Stimulated activated CD4-positive, alpha-beta T cell treated with anti-CD3 and anti-CD28 coated beads, Interleukin-4, amount 100 ng/mL, for 1 hour (primary cell): ENCODE measurements at places on chromosomes 5 and 9.

DNA sequence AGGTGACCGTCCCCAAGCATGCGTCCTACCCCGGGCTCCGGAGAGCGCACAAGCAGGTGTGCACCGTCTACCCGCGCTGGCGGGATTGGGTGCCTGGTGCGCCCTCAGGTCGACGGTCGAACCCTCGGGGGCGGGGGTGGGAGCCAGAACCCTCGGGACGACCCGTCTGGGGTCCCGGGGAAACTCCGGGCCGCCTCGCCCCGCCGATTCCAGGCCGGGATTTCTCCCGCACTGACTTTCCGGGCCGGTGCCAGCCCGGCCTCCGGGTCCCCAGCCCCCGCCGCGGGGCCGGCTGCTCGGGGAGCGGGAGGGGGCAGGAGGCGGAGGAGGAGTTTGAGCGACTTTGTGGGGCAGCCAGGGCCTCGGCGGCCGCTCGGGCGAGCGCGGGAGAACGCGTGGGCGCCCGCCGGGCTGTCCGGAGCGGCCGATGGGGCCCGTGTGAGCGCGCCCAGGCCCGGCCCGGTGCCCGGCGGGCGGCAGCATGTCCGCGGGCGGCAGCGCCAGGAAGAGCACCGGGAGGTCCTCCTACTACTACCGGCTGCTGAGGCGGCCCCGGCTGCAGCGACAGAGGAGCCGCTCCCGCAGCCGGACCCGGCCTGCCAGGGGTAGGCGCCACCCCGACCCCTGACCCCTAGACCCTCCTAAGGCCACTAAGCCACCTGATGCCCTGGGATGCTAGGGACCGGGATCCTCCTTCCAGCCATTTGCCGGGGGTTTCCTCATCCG, at the start of gene DAB2IP:
Gene DAB2IP, plus strand, starts transcription at position 340 of the 726 bp plus-strand sequence. Its CDS starts 142 bp downstream, at position 482.
- DNase-seq: no peak

DNA sequence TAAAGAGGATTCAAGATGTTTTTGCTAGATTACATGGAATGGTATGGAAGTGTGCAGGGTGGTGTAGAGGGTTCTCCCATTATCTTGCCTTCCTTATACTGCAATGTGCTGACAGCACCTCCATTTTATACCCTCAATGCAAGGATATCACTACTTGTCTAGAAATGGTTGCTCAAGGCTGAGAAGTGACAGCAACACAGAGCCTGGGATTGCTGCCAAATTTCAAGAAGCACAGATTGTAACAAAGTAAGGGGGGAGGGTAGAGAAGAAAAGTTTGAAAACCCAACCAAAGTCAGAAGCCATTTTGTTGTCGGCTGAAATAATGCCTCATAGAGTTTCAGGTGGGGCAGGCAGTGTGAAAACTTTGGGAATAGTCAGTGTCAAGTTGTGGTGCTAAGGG, 29.8 kb downstream of the PCDHAC2 start:
- DNase-seq: no peak

GRCh38 chr9:94156348-94157049, 72.2 kb downstream of the PTPDC1 start:
- no peak for DNase-seq

DNA sequence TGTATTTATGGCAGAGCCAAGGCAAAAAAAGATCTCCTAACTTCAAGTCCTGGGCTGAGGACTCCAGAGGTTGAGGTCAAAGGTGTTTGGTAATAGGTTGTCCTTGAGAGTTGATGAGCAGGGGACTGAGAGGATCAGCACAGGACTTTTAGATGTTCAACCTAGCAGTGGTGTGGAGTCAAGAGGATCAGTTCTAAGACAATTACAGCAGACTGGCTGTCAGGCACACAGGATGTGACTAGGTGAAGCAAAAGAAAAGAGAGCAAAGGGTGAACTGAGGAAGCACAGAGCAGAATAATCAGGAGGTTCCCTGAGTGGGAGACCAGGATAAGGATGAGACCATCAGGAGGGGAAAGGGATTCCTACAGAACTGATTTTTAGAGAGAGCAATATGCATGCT, 10.9 kb downstream of the GZMA start:
- no peak for DNase-seq

GRCh38 chr9:83154087-83154736, 91.3 kb upstream of the RASEF start:
- no peak for DNase-seq

GRCh38 chr5:96388176-96388575, 44.9 kb downstream of the PCSK1 start:
- no peak for DNase-seq

- DNase-seq: no peak
Observed at GRCh38 chr9:133879615-133880014, 112.5 kb downstream of the VAV2 start.

DNA sequence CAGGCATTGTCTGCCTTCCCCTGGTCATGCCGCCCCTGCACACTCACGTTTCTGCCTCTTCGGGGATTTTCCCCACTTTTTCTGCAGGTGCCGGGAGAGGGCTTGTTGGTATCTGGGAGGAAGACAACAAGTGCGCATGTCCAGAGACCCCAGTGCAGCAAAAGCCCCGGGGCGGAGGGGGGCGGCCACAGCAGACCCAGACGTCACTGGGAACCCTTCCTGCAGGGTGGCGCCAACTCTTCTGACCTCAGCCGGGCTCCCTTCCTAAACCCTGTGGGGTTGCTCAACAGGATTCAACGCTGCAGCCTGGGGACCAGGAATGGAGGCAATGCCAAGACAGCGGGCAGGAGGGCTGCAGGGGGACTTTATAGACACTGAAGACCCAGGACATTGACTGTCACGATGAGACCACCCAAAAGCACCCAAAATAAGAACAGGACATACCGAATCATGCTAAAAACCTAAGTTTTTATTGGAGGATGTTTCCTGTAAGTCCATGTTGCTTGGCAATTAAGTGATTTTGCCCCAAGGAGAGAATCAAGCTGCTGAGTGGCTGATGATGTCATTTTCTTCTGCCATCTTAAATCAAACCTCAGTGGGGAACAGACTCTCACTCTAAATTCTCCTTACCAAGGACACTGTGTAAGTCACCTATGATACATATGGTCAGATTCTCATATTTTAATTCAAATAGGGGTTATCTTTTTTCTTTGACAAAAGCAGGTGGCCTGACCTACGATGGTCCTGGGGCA, 62.9 kb upstream of the SIMC1 start:
- no peak for DNase-seq

DNA sequence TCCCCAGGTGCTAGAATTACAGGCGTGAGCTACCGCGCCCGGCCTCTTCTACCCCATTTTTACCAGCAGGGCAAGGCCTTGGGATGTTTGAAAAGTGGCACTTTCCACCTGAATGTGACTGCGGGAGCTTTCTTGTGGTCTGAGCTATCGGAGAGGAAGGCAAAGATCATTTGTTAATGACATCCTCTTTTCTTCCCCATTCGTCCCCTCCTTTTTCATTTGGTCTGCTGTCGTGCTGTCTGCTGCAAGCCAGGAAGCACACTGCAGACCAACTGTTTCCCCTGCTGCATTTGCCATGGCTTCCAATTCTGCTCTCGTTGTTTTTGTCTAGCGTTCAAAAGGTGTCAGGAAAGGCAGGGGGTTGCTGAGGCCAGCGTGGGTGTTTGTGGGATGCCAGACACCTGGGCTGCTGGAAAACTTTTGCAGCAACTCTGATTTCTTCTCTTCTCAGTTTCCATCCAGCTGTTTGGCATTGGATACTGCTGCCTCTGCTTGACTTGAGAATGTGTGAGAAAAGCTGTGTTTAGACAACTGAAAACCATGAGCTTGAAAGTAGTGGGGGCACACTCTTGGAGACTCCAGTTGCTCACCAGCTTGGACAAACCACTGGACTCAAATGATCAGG, 196.4 kb upstream of the MSX2 start:
- no peak for DNase-seq

GRCh38 chr5:10863763-10864383, 102.8 kb upstream of the DAP start:
- peak; percentile 42 for DNase-seq

DNA sequence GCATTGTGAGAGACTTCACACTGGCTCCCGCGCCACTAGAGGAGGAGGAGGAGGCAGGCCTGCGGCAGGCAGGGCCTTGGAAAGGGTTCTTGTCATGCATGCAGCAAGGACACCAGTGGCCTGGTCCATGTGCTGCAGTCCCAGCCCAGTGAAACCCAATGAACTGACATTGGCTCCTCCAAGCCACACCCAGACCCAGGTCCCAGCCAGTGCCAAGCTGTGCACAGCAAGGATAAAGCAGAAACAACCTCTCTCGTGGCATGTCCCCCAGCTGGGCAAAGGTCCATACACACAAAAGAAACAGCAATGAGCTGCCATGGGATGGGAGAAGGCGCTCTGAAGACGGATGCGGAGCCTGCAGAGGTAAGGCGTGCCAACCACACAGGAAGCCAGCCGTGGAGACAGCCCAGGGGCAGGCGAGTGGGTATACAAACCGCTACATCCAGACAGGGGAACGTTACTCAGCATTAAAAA, 89.2 kb downstream of the SEMA4D start:
- DNase-seq: peak; percentile 59

DNA sequence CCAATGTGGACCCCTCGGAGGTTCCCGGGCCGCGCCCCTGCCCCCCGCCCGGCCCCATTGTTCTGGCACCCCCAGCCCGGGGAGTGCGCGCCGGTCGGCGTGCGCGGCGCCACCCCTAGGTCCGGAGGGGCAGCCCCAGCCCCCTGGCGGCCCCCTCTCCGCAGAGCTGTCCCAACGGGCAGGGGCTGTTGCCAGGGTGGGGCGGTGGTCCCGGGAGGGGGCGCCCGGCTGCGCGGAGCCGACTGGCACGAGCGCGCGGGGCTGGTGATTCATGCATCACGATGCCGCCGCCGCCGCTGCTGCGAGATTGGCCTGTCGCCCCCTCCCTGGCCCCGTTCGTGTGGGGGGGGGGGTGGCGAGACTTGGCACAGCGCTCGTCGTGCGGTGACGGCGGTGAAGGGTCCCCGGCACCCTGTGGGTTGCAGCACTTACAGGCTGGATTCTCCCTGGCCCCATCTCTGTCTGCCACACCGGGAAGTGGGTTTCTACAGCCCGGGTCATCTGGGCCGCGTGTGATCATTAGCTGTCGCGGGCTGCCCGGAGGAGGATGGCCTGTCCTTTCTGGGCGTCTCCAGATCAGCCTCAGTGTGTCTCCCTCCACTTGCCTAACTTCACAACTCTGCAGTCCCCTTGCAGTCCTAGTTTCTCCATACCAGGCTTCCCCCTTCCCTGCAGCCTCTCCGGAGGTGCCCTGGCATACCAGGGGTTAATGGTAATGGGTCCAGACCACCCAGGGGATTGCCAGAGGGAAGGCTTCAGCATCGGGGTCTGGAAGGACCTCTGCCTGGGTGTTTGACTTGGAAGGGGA, 858 bp downstream of the NCS1 start:
- DNase-seq: peak; percentile 58

GRCh38 chr5:82754759-82755158, 322.4 kb downstream of the TMEM167A start:
- no peak for DNase-seq

DNA sequence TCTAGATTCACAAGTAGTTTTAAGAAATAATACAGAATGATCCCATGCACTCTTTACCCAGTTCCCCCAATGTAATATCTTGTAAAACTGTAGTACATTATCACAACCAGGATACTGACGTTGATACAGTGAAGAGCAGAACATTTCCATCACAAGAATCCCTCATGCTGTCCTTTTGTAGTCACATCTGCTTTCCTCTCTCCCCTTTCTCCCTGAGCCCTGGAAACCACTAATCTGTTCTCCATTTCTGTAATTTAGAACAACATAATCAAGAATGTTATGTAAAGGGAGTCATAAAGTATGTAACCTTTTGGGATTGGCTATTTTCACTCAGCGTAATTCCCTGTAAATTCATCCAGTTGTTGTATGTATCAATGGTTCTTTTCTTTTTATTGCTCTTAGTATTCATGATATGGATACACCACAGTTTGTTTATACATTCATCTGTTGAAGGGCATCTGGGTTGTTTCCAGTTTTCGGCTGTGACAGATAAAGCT, 61.1 kb downstream of the ERCC6L2 start:
- no peak for DNase-seq

- no peak for DNase-seq
Observed at GRCh38 chr9:77802515-77803293, 154.6 kb upstream of the GNA14 start.

- DNase-seq: no peak
Observed at GRCh38 chr5:149261246-149261645, 10.4 kb upstream of the AFAP1L1 start.

DNA sequence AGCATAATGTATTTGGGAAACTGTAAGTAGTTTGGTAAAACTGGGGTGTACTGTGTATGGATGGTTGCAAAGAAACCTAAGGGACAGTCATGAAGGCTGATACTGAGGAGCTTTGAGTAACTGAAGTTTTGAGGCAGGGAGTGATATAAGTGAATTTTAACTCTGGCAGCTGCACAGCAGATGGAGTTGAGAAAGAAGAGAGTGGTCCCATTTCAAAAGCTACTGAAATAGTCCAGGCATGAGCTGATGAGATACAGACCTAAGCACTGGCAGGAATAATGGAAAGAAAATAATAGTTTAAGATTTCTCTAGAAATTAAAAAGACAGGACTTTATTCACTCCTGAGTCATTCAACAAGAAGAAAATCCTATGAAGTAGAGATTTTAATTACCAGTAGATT, 232.0 kb downstream of the CHSY3 start:
- no peak for DNase-seq

DNA sequence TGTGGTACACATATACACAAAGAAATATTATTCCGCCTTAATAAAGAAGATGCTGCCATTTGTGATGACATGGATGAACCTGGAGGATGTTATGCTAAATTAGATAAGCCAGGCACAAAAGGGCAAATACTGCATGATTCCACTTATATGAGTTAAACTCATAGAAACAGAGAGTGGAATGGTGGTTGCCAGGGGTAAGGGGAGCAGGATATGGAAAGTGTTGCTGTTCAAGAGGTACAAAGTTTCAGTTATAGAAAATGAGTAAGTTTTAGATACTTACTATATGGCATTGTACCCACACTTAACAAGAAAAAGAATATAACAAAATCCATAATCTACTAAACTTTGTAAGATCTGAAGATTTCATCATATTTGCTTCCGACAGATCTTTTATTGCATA, 252.2 kb downstream of the SYK start:
- DNase-seq: no peak

GRCh38 chr5:173794901-173795416, 93.2 kb upstream of the CPEB4 start:
- no peak for DNase-seq

DNA sequence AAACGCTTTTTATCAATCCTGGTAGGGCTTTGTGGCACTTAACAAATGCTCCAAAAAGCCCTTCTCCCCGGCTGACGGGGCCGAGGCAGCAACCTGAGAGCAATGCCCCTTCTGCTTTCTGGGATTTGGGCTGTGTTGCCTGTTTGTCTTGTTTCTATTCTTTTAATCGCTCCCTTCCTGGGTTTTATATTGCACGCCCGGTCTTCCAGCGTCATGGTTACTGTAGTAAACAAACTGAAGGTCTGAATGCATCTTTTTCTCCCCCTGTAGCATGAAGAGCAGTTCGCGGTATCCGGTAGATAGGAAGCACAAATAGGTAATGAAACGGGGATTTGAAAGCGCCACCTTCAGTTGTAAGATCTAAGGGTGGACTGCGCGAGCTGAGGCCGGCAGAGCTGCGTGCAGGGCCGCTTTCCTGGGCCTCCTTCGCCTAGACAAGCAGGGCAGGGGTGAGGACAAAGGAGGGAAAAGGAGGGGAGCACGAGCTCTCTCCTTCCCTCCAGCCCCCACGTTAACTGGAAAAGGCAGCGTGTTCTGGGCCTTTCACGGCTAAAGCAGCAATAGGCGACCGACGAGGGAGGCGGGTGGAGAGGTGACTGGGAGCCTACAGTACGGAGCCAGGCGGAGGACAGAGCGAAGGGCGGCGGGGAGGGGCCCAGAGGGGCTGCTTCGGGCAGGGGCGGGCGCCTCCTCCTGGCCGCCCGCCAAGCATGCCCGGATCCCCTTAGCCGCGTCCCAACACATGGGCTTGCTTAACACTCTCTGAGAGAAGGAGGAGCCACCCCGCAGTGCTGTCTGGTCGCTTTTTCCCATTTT, 49.3 kb upstream of the ZNF366 start:
- peak; percentile 32 for DNase-seq
